Femur (tissue), 1 donor: ENCODE measurements at places on chromosomes 7 and 10.
A peak's percentile ranks its signal among the peaks of the same experiment; 100 is the strongest.

- DNase-seq, result no peak
Measured at GRCh38 chr7:155864271-155864985, 52.2 kb upstream of the SHH start.

DNA sequence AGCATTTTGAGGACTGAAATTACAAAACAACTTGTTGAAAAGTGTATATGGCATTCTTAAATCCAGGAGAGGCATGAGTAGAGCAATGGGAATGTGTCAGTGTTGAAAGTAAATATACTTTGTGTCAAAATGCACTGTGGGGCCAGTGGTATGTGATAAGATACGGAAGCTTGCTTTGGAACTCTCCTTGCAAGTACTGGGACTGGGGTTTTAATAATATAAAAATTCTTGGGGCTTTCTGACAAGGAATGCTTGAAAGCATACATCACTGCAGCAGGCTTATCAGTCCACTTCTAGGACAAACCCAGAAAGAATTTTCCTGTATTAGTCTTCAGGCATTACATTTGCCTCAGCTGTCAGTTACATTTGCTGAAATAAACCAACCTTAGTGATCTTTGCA, 472.8 kb upstream of the FZD8 start:
- no peak for DNase-seq

GRCh38 chr10:122657729-122658128, 41.9 kb downstream of the C10orf120 start:
- DNase-seq, result peak; percentile 11

DNA sequence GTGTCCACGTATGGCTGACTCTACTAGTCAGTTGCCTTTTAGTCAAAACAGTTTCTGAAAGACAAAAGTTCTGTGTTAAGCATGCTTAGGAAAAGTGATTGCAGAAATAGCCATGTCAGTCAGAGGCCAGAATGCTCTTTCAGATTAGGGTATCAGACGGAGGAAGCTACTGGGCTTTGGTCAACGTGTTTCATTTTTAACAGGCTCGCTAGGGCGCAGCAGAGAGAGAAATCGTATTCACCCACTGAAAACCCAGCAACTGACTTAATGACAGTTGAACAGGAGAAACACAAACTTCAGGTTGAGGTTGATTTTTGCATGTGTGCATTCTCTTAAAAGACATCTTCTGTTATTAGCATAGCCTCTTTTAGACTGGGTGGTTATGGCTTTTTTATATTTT, 322.6 kb upstream of the KIAA1217 start:
- no peak for DNase-seq

- peak; percentile 63 for DNase-seq
Measured at GRCh38 chr10:86960003-86960862, 1.8 kb downstream of the SNCG start.

GRCh38 chr7:142801601-142802295, 31.0 kb downstream of the PRSS2 start:
- no peak for DNase-seq

DNA sequence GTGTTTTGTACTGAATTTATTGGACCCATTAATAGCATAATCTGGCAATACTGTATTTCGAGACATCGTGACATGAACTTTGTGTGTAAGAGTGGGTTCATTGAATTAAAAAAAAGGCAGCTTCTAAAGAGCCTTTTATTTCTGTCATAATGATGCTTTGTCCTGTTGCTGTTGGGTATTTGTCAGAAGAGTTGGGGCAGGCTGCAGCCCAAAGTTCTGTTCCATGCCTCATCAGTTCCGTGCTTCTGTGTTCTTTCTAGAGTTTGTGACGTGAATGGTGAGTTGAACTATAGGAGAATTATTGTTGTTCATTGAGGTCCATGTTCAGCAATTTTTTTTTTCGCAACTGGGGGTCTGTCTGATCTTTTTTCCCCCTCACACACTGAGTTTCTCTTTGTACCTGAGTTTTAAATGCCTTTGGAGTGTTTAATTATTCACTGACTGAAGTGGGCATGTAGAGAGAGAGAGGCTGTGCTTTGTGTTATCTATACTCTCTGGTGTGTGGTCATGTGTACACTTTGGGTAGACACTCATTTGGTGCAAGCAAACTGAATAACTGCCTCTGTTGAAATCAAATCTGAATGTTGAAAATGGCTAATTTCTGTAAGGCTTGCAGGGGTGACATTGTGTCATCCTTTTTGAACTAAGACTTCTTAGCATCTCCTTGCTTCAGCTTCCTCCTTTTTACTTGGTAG, 69.8 kb downstream of the ADD3 start:
- DNase-seq, result no peak

GRCh38 chr7:26646336-26647048, 217.9 kb downstream of the SKAP2 start:
- DNase-seq, result no peak

GRCh38 chr7:1402110-1402790, 57.0 kb downstream of the MICALL2 start:
- DNase-seq, result no peak

- peak; percentile 64 for DNase-seq
Measured at GRCh38 chr7:128121711-128122530, 90.7 kb upstream of the LRRC4 start.

- no peak for DNase-seq
Measured at GRCh38 chr10:126576336-126576735, 94.2 kb downstream of the C10orf90 start.

GRCh38 chr7:11517853-11518252, 314.1 kb downstream of the THSD7A start:
- no peak for DNase-seq

DNA sequence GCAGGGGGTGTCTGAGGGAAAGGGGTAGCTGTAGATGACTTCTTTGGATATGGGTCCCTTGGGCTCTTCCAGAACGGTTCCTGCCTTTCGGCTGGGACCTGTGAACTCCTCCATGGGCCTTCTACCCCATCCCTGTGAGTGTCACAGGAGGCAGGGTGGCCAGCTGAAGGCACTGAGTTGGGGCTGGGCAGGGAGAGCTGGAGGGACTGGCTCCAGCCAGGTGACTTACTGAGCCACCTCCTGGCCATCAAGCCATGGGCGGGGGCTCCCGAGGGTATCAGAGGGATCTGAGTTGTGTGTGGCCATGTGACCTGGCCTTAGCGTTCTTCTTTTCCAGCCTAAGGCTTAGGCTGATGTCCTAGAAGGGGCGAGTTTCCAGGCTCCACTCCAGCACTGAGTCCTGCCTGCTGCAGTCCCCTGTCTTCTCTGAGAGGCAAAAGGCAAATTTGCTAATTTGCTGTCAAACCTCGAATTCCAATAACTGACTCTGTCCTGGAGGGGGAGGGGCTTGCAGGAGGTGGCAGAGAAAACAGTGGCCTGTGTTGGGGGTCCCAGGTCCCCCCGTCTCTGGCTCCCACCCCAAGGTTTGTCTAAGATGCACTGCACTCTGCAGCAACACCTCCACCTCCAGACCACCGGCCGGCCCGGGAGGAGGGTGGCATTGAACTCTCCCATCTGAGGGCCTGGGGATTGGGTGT, 27.2 kb downstream of the ADCYAP1R1 start:
- no peak for DNase-seq

- no peak for DNase-seq
Measured at GRCh38 chr7:72781161-72781560, 46.8 kb downstream of the TYW1B start.

DNA sequence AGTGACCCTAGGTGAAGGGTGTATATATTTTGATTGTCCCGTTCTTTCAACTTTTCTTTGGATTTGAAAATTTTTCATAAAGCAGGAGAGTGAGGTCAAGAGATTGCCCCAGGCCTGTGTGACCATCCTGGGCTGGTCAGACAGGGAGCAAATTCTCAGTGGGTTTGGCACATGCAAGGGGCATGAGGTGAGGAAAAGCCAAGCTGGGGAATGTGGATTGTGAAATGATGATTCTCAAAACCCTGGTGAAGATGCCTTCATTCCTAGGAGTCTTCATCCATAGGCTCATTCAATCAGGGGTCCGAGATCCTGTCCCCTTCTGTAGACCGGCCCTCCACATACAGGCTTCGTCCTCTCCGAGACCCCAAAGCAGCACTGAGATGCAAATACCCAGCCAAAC, 27.0 kb upstream of the FAM170B start:
- no peak for DNase-seq

- DNase-seq, result no peak
Measured at GRCh38 chr7:77752016-77752415, 46.2 kb downstream of the TMEM60 start.

DNA sequence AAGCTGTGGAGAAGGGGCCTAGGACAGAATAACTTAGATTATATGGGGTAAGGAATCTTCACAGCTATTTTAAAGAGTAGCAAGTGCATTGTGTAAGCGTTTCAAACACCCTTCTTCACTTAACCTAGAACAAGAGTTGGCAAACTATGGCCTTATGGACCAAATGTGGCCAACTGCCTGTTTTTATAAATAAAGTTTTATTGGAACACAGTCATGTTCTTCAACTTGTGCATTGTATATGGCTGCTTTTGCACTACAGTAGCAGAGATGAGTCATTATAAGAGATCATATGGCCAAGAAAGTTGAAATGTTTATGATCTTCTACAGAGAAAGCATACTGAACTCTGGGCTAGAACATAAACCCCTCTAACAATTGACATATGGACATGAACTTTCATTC, 187.8 kb downstream of the ETV1 start:
- no peak for DNase-seq

DNA sequence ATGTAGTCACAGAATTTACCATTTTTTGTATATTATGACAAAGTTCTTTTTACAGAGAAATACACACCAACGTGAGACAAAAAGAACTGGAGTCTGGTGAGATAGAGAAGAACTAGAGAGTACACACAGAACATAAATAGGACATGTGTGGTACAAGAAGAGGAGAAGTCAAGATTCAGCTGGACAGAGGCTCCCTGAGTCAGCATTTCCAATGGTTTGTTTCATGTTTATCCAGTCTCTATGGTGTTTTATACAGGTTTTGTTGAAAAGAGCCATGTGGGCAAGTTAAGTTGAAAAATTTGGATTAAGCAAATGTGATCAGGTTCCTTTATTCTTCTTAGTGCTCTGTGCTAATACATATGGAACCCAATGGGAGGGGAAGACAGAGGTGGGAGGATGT, 105.5 kb upstream of the AKR1E2 start:
- DNase-seq, result no peak

- DNase-seq, result no peak
Measured at GRCh38 chr7:12839508-12840153, 152.2 kb downstream of the ARL4A start.

- DNase-seq, result no peak
Measured at GRCh38 chr7:156105337-156106106, 293.3 kb upstream of the SHH start.

DNA sequence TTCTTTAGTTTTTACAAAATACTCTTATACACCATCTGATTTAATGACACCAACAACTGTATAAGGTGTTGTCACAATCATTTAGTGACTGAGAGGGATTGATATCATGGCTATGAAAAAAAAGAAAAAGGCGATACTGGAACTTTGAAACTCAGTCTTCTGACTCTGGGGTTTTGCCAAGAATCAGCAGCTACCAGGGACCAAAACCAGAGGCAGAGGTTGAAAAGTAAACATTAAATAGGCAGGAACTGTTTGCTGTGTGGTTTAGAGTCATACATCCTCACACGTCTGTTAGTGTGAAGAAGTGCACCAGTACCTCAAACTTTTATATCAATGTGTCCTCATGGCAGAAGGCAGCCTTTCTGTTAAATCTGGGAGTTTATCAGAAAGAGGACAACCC, 19.9 kb upstream of the GGCT start:
- no peak for DNase-seq

GRCh38 chr7:36440880-36441279, 51.2 kb downstream of the ANLN start:
- no peak for DNase-seq

- peak; percentile 23 for DNase-seq
Measured at GRCh38 chr10:100510533-100511308, 8.9 kb downstream of the SEC31B start.

DNA sequence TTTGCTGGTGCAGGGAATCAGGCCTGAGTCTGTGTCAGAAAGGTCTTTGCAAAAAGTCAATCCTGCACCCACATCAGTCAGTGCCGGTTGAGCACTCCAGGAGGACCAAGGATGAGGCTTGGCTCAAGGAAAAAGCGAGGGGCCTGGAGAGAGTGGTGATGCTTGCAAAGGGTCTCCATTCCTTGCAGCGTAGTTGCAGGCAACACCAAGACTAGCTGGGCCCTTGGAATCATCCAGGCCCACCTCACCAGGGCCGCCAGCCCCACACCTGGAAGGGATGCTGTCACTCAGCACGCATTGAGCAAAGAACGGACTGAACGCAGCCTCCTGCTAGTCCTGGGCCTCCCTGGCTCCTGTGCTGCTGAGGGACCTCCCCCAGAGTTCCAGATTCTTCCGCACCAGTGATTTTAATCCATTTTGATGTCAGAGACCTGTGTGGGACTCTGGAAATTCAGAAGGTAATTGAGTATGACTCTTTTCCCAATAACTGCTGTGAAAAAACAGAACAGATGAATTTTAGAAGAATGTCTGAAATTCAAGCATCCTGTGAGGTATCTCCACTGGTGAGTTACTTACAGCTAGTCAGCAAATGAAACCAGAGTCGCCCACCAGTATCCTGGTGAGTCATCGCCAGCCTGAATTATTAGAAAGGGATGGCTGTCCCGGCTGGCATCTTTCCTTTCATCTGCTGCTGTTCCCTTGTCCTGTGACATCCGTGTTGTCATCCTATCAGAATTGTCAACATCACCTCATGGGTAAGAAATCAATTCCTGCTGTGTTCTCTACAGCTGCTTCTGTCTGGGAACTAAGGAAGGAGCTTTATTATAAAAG, 150.8 kb upstream of the NPS start:
- DNase-seq, result no peak

DNA sequence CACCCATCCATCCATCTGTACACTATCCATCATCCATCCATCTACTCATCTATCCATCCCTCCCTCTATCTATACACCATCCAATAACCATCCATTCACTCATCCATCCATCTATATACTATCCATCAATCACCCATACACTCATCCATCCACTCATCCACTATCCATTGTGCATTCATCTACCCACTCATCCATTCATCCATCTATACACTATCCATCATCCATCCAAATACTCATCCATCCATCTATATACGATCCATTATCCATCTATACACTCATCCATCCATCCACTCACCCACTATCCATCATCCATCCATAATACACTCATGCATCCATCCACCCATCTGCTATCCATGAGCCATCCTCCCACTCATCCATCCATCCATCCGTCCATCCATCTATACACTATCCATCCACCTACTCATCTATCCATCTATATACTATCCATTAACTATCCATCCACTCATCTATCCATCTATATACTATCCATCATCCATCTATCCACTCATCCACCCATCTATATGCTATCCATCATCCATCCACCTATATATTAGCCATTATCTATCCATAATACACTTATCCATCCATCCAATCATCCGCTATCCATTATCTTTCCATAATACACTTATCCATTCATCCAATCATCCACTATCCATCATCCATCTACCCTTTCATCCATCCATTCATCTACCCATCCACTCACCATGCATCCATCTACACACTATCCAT, 485.3 kb downstream of the DNAJB6 start:
- DNase-seq, result no peak

GRCh38 chr7:107232568-107233090, 63.8 kb downstream of the HBP1 start:
- DNase-seq, result no peak

- DNase-seq, result no peak
Measured at GRCh38 chr7:7924303-7924702, 44.3 kb upstream of the GLCCI1 start.

- DNase-seq, result no peak
Measured at GRCh38 chr10:98374217-98374985, 40.6 kb downstream of the PYROXD2 start.

GRCh38 chr10:97190450-97190849, 4.7 kb upstream of the SLIT1 start:
- DNase-seq, result no peak
